ENCODE measurements at places on chromosomes 3 and 15. TPM values are rescaled to one million over a fixed set of nuclear protein-coding genes. Genes with fewer than 3 reads are reported as not detected.

Gene NPAP1
- not detected for total RNA-seq

Gene GPR149
- not detected for total RNA-seq

Gene STRIT1
- total RNA-seq = not detected

Gene TBL1XR1
- 369 TPM for total RNA-seq

Gene CTDSPL
- total RNA-seq = 31.8 TPM

Gene CFAP92
- total RNA-seq = under 0.01 TPM

Gene C3orf80
- 0.26 TPM for total RNA-seq

Gene TMCO5A
- not detected for total RNA-seq

Gene ACTC1
- 0.33 TPM for total RNA-seq

Gene CHDH
- total RNA-seq = 0.77 TPM

Gene LRRN1
- 0.33 TPM for total RNA-seq

Gene GLDN
- 50.7 TPM for total RNA-seq

Gene EFHB
- total RNA-seq = 1.0 TPM

Gene TRIM59
- 15.2 TPM for total RNA-seq

Gene SPESP1
- total RNA-seq = 4.6 TPM

Gene ABHD2
- 84.9 TPM for total RNA-seq

Gene MANF
- total RNA-seq = 55.3 TPM

Gene GOLGA8S
- under 0.01 TPM for total RNA-seq

Gene IGSF11
- total RNA-seq = 0.26 TPM

Gene GOLGA6A
- not detected for total RNA-seq

Gene IMPG2
- total RNA-seq = 0.33 TPM

Gene SPTBN5
- total RNA-seq = 0.26 TPM

Gene CKMT1B
- total RNA-seq = not detected

All from fibroblast of lung (primary cell).